Caco-2 (cell line): ENCODE measurements at places on chromosomes 2 and 18. TPM values are rescaled to one million over a fixed set of nuclear protein-coding genes. Genes with fewer than 3 reads are reported as not detected.

DNA sequence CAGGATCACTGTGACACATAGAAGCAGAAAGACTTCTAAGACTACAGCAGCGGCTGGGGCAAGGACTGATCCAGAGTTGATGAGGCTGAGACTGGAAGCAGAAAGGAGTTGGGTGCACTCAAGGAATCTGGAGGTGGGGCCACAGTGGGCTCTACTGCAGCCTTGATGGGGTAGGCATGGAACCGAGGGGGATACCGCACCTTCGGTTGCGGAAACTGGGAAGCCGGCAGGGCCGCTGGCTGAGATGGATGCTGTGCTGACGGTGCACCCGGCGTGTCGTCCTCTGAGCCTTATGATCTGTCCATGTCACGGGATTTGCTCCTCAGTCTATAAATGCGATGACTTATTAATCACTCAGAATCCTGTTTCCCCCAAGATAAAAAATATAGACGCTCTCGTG is 473.5 kb upstream of the MYT1L start:
- no peak overlapping the region for H3K27ac ChIP-seq
- H3K36me3 ChIP-seq, result no peaks in the 10 kb centered on the region
- DNase-seq, result no peak
- no peak overlapping the region for H3K4me3 ChIP-seq
- H3K4me1 ChIP-seq, result no peaks in the 10 kb centered on the region

GRCh38 chr18:47873625-47874024 is 56.8 kb downstream of the SMAD2 start:
- DNase-seq, result no peak
- H3K4me3 ChIP-seq, result no peak overlapping the region
- no peaks in the 10 kb centered on the region for H3K36me3 ChIP-seq
- H3K4me1 ChIP-seq, result no peaks in the 10 kb centered on the region

Gene RMDN2
- 4.3 and 4.4 TPM in 2 replicates for total RNA-seq

- no peaks in the 10 kb centered on the region for H3K27me3 ChIP-seq
- no peaks in the 10 kb centered on the region for H3K36me3 ChIP-seq
- no peak overlapping the region for H3K4me3 ChIP-seq
- DNase-seq, result no peak
Observed at GRCh38 chr2:67313536-67313935, 83.6 kb upstream of the ETAA1 start.

Gene SLC39A10
- 45.5 and 61.0 TPM in 2 replicates for total RNA-seq

Gene ESPNL
- not detected in 2 replicates for total RNA-seq

Gene HOXD11
- not detected in 2 replicates for total RNA-seq

DNA sequence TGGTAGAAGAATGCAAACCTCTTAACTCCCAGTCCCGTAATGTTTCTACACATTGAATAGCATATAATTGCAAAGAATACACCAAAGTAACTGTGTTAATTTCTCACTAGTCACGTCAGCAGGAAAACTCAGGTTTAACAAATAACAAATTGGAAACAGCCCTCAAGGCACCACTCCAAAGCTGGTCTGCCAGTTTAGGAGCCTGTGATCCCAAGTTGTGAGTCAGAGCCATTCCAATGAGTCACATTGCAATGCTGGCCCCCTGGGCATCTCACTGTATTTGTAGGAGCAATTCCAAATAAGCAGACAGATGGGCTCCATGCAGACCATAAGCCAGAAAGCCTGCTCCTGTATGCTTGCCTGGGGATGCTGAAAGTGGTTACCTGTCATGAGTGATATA is 143.2 kb upstream of the SETBP1 start:
- no peaks in the 10 kb centered on the region for H3K36me3 ChIP-seq
- no peak for DNase-seq
- no peaks in the 10 kb centered on the region for H3K4me1 ChIP-seq
- no peak overlapping the region for H3K27ac ChIP-seq
- H3K27me3 ChIP-seq, result no peaks in the 10 kb centered on the region
- H3K4me3 ChIP-seq, result no peak overlapping the region

Gene GCG
- not detected in 2 replicates for total RNA-seq

Gene AMER3
- total RNA-seq, result 0.79 TPM in 2 replicates

Gene MYOM1
- 0.41 and 0.49 TPM in 2 replicates for total RNA-seq

Gene SNTG2
- total RNA-seq, result not detected in 2 replicates

GRCh38 chr18:79533146-79533545 is 137.4 kb downstream of the NFATC1 start:
- DNase-seq, result no peak
- no peaks in the 10 kb centered on the region for H3K27me3 ChIP-seq
- H3K4me1 ChIP-seq, result no peaks in the 10 kb centered on the region
- H3K4me3 ChIP-seq, result no peak overlapping the region
- no peaks in the 10 kb centered on the region for H3K36me3 ChIP-seq

DNA sequence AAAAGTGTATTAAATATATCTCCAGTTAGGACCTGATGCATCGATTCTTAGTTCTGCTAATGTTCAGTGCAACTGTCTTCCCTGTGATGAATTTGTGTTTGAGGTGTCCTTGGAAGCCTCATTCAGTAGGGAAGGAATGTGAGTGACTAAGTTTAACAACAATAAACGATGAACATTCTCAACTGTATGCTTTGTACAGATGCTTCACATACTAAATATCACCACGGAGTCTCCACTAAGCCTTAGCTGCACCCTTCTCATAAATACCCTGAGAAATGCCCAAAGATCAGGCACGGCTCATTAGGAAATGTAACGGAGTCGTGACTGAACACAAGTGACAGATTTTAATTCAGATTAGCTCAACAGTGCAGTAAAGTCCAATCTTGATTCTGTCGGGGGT is 24.4 kb upstream of the AGFG1 start:
- no peaks in the 10 kb centered on the region for H3K27me3 ChIP-seq
- no peak overlapping the region for H3K27ac ChIP-seq
- DNase-seq, result no peak
- H3K4me1 ChIP-seq, result peaks cover 22% of the 10 kb centered on the region
- H3K36me3 ChIP-seq, result no peaks in the 10 kb centered on the region
- H3K4me3 ChIP-seq, result no peak overlapping the region

DNA sequence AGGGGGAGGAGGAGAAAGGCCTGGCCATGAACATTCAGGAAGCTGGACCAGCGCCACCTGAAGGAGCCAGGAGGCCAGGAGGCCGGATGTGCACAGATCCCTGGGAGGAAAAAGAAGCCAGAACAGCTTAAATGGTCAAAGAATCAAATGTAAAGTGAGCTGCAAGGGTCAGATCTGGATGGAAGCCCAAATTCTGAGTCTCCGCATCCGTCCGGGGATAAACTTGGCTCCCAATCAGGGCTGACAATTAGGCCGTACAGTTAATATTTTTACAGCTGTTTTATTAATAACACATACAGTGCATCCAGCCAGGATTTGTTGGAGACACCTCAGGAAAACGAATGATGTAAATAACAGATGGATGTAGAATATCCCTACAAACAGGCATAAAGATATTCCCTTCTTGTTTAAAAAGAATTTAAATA is 495.1 kb upstream of the TCF4 start:
- no peak overlapping the region for H3K27ac ChIP-seq
- H3K27me3 ChIP-seq, result no peaks in the 10 kb centered on the region
- H3K4me3 ChIP-seq, result no peak overlapping the region
- no peak for DNase-seq
- no peaks in the 10 kb centered on the region for H3K36me3 ChIP-seq

DNA sequence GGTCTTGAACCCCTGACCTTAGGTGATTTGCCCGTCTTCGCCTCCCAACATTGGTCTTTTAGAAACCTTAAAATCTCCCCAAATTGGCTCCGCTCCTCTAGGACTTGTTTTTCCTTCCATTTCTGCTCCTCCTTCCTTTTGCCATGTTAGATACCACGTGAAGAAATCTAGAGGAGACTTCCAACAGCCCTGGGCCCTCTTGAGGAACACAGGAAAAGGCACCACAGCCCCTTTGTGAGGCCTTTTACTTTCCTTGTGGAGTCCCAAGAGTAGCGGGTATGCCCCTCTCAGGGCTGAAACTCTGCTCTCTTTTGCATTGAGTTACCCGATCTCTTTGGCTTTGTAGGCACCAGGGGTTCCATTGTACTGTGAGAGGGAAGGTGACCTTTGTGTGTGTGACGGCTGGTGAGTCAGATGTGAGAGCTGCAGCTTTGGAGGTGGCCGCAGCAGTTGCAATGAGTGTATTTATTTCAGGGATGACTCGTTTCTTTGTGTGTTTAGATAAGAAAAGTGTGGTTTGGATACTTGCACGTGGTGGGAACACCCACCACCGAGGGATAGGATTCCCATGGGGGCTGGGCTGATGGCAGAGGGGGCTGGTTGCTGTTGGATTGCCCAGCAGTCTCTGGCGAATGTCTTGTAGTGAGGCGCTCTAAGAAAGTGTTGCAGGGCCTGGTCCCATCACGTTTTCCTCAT is 218.4 kb upstream of the HS6ST1 start:
- H3K27me3 ChIP-seq, result no peaks in the 10 kb centered on the region
- H3K4me1 ChIP-seq, result no peaks in the 10 kb centered on the region
- no peaks in the 10 kb centered on the region for H3K36me3 ChIP-seq

Gene SPP2
- not detected in 2 replicates for total RNA-seq

GRCh38 chr18:79372461-79372860 is 23.3 kb upstream of the NFATC1 start:
- H3K36me3 ChIP-seq, result no peaks in the 10 kb centered on the region
- H3K27me3 ChIP-seq, result no peaks in the 10 kb centered on the region
- H3K27ac ChIP-seq, result no peak overlapping the region

Gene TTN
- 9.3 and 11.0 TPM in 2 replicates for total RNA-seq

Gene RAB11FIP5
- total RNA-seq, result 17.3 and 17.4 TPM in 2 replicates

Gene SERPINB11
- not detected in 2 replicates for total RNA-seq

Gene DSG1
- not detected in 2 replicates for total RNA-seq

DNA sequence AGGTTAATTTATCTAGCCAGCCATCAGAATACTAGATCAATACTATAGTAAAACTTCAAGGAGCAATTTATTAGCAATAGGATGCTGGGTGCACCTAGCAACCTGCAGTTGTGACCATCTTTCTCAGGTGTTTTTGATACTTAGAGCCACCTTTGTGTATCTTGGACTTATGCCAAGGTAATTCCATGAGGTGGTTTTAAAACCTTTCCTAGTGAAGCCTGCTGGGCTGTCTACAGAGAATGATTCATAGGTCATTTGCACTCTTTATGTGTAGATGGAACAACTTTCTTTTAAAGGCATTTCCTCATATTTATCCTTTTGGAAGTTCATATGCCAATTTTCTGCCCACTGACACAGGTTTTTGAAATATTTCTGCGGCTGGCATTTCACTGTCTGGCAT is 1030.1 kb upstream of the POU3F3 start:
- H3K27ac ChIP-seq, result no peak overlapping the region
- no peaks in the 10 kb centered on the region for H3K36me3 ChIP-seq
- H3K4me3 ChIP-seq, result no peak overlapping the region

- H3K36me3 ChIP-seq, result no peaks in the 10 kb centered on the region
- H3K4me1 ChIP-seq, result peaks cover 20% of the 10 kb centered on the region
- H3K27me3 ChIP-seq, result no peaks in the 10 kb centered on the region
- DNase-seq, result peak; percentile 32
- H3K4me3 ChIP-seq, result no peak overlapping the region
- H3K27ac ChIP-seq, result peak overlapping the region; percentile 54
Observed at GRCh38 chr2:120546048-120546864, 189.4 kb upstream of the GLI2 start.

Gene TMEM237
- 21.1 and 26.5 TPM in 2 replicates for total RNA-seq

- no peaks in the 10 kb centered on the region for H3K36me3 ChIP-seq
- no peak overlapping the region for H3K4me3 ChIP-seq
- H3K4me1 ChIP-seq, result no peaks in the 10 kb centered on the region
- H3K27ac ChIP-seq, result no peak overlapping the region
Observed at GRCh38 chr18:13791181-13791580, 32.8 kb upstream of the MC5R start.

GRCh38 chr2:128319631-128320191 is 1.0 kb upstream of the HS6ST1 start:
- peaks cover 20% of the 10 kb centered on the region for H3K4me1 ChIP-seq
- no peaks in the 10 kb centered on the region for H3K27me3 ChIP-seq
- no peaks in the 10 kb centered on the region; the same call in 1 of the 2 replicates for H3K36me3 ChIP-seq
- peak; percentile 23 for DNase-seq
- no peak overlapping the region for H3K4me3 ChIP-seq

Gene GPR39
- total RNA-seq, result 26.8 and 28.7 TPM in 2 replicates

Gene EMILIN1
- total RNA-seq, result 0.30 and 0.43 TPM in 2 replicates

GRCh38 chr2:240846873-240847595 is 21.6 kb upstream of the AGXT start:
- DNase-seq, result no peak
- H3K27me3 ChIP-seq, result no peaks in the 10 kb centered on the region
- no peaks in the 10 kb centered on the region for H3K4me1 ChIP-seq
- no peaks in the 10 kb centered on the region for H3K36me3 ChIP-seq
- no peak overlapping the region for H3K27ac ChIP-seq

- H3K27me3 ChIP-seq, result no peaks in the 10 kb centered on the region
- H3K27ac ChIP-seq, result no peak overlapping the region
- DNase-seq, result no peak
- no peaks in the 10 kb centered on the region for H3K4me1 ChIP-seq
- no peaks in the 10 kb centered on the region for H3K36me3 ChIP-seq
Observed at GRCh38 chr18:28792404-28793086, 615.6 kb upstream of the CDH2 start.

Gene CCDC150
- 26.3 and 34.0 TPM in 2 replicates for total RNA-seq

DNA sequence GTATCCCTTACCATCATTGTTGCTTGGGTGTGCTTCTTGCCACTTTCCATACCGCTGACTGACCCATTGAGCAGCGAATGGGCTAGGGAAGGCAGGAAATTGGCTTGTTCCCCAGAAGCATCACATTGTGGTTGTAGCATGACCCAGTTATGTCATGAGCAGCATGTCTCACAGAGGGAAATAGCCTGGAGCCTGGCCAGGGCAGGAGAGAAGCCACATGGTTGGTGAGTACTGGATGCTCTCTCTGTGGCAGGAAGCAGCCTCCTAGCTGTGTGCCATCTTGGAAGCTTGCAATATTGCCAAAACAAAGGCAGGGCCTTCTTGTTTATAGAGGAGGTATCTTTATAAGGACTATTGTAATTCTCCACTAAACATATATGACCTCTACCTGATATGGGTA is 482.6 kb downstream of the PIK3C3 start:
- no peaks in the 10 kb centered on the region for H3K4me1 ChIP-seq
- no peaks in the 10 kb centered on the region for H3K27me3 ChIP-seq
- no peak for DNase-seq
- no peaks in the 10 kb centered on the region for H3K36me3 ChIP-seq
- no peak overlapping the region for H3K27ac ChIP-seq
- H3K4me3 ChIP-seq, result no peak overlapping the region

DNA sequence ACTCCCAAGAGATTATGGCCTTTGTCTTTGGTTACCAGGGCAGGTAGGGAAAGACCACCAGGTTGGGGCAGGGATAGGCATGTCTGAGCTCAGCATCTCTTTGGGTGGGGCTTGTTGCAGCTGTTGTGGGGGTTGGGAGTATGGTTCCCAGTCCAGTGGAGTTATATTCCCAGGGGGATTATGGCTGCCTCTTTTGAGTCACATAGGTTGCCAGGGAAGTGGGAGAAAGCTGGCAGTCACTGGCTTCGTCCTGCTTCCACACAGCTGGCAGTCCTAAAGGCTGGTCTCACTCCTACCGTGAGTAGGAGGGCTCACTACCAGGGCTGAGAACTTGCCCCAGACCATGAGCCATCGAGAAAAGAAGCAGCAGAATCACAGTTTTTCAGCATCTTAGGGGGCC is 79.1 kb downstream of the LYPD6 start:
- H3K4me3 ChIP-seq, result no peak overlapping the region
- no peaks in the 10 kb centered on the region for H3K27me3 ChIP-seq
- H3K27ac ChIP-seq, result no peak overlapping the region
- H3K36me3 ChIP-seq, result no peaks in the 10 kb centered on the region; the same call in 1 of the 2 replicates
- no peak for DNase-seq
- H3K4me1 ChIP-seq, result 0 out of 2 replicates have a peak, but pooled peaks cover 2% of the 10 kb centered on the region

Gene RIT2
- total RNA-seq, result not detected in 2 replicates

- H3K4me3 ChIP-seq, result peak overlapping the region; percentile 87
- peaks cover 4% of the 10 kb centered on the region for H3K36me3 ChIP-seq
- H3K27me3 ChIP-seq, result no peaks in the 10 kb centered on the region; the same call in 1 of the 2 replicates
- peaks cover 30% of the 10 kb centered on the region for H3K4me1 ChIP-seq
Observed at GRCh38 chr2:191679818-191680600, 2.1 kb downstream of the NABP1 start.

GRCh38 chr2:173571887-173572680 is 217.4 kb downstream of the CDCA7 start:
- peaks cover 15% of the 10 kb centered on the region; the same call in 1 of the 2 replicates for H3K4me1 ChIP-seq
- no peak for DNase-seq
- H3K27me3 ChIP-seq, result no peaks in the 10 kb centered on the region
- H3K36me3 ChIP-seq, result no peaks in the 10 kb centered on the region
- no peak overlapping the region for H3K27ac ChIP-seq
